Natural killer cell (primary cell): ENCODE measurements at places on chromosomes 2 and 18.

DNA sequence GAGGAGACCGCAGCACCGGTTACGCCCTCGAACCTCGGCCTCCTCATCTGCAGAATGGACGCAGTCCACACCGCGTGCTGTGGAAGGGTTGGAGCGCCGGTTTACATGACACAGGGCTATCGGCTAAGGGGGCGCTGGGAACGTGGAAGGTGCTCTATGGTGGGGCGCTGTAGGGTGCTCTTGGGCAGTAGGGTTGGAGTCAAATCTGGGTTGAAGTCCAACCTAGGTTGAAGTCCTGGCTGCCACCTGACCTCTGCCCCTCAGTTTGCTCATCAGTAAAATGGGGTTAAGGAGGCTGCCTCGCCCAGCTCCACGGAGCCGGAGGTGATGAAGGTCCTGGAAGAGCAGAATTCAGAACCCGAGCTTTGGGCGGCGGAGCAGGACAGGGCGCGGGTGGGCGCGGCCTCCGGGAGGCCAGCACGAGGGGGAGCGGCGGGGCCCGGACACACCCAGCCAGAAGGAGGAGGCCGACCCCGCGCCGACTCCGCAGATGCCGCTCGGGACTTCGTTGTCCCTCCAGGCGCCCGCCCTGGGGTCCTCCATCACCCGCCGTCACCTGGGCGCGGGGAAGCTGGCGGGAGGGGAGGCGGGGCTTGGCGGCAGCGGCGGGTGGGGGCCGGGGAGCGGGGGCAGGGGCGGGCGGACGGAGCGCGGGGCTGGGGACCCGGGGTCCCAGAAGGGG, 558 bp upstream of the GAREM2 start:
- no peak for DNase-seq

GRCh38 chr18:76621226-76621625, 126.2 kb upstream of the ZNF516 start:
- DNase-seq, result no peak

- no peak for DNase-seq
These were observed 444.5 kb downstream of the CMPK2 start for GRCh38 chr2:6421138-6421730.

- peak; percentile 82 for DNase-seq
These were observed 35.4 kb downstream of the STAT4 start for GRCh38 chr2:191115391-191115790.

DNA sequence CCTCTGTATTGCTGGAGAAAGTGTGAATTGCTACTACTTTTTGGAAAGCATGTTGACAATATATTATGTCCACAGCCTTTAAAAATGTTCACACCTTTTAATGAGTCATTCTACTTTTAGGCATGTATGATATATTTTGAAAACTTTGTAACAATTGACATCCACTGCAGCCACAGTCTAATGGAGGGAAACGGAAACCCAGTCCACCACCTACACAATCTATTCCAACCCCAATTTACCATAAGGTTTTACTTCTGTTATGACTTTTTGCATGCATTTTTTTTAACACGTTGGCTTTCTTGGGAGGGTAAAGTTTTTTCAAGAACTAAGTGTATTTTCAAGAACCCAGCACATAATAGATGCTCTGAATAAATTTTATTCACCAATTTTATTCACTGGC, 38.5 kb upstream of the ATP8B1 start:
- no peak for DNase-seq

DNA sequence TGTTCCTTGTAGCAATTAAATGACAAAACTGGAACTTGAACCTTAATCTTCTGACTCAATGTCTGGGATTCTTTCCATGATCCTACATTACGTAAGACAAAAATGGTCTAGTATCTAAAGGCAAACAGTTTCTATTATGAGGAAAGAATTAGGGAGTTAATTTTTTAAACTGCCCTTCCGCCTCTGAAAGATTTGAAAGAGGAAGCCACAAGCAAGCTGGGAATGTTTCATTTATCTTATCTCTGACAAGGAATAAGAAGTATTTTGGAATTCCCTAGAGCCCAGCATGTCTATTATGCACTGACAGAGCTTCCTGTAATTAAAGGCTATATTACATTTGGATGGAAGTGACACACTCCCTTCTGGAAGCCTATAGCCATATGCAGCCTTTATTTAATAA, 558.8 kb upstream of the CDH2 start:
- DNase-seq, result no peak

DNA sequence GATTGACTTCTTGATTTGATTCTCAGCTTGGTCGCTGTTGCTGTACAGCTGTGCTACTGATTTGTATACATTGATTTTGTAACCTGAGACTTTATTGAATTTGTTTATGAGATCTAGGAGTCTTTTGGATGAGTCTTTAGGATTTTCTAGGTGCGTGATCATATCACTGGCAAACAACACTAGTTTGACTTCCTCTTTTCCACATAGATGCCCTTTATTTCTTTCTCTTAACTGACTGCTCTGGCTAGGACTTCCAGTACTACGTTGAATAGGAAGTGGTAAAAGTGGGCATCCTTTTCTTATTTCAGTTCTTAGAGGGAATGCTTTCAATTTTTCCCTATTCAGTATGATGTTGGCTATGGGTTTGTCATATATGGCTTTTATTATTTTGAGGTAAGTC, 101.3 kb downstream of the OSBPL1A start:
- no peak for DNase-seq

DNA sequence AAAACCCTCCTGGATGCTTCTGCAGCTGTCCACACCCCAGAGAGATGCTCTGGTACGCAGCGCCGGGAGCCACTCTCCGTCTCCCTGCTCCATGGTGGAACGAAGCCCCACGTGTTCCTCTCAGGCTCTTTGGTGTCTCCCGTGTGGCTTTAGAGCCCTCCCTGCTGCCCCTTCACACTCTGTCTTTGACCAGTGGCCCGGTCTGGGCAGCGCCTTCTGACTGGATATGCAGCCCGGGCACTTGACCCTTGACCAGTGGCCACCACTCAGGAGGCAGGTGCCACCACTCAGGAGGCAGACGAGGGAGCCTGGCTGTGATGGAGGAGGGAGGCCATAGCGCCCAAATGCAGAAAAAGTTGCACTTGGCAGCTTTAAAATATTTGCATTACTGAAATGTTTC, 214.5 kb upstream of the SALL3 start:
- DNase-seq, result no peak

- no peak for DNase-seq
These were observed 6.7 kb downstream of the PELI1 start for GRCh38 chr2:64137567-64137966.
